ENCODE measurements at places on chromosomes 1 and 21.

DNA sequence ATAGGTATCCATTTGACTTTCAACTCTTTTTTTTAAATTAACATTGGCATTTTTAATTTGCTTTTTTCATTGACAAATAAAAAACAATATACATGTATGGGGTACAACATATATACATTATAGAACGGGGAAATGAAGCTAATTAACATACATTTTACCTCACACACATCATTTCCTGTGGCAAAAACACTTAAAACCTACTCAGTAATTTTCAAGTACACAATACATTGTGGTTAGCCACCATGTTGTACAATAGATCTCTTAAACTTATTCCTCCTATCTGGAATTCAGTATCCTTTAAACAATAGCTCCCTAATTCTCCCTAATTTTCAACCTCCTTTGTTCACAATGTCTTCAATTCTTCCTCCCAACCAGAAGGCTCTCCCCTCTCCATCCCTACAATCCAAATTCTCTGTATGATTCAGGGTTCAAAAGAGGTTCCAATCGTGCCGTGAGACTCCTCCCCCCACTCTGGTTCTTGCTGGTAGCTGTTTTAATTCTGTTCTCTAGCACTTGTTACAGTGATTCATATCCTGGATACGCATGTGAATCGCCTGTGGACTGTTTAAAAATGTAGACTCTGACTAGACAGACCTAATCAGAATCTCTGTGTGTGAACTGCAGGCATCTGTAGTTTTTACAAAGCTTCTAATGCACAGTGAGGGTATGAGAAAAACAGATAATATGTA, 87.6 kb upstream of the DUSP10 start:
- DNase-seq, result peak; percentile 78

DNA sequence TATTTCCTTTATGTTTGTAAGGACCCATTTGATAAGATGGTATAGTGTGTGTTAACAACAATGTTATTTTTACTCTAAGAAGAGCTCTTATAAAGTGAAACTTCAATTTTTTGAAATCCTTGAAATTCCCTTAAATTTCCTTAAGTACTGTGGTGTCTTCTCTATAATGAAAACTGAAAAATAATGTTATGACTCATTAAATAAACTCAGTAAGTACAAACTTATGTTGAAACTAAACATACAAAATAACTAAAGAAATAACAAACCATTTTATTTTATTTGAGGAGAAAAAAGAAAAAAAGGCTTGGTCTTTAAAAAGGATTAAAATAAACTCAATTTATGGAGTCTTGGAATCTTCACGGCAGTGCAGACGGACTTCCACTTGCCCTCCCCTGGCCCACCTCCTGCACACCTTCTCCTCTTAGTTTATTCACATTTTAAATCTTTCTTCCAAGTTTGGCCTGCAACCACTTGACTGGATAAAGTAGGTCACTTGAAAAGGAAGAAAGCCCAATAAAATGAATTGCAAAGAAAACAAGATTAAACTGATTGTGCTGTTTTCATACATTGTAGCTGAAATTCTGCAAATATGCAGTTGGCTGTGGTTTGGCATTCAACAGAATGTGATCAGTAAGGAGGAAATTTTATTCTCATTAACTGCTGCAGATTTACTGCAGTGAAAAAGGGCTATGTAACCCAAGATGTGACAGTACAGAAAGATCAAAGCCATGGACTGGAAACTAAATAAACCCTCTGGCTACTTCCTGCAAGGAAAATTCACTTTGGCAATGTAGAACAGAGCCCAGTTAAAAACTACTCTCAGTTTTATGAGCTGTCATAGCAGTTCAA, 48.5 kb upstream of the SCYL3 start:
- no peak for DNase-seq

DNA sequence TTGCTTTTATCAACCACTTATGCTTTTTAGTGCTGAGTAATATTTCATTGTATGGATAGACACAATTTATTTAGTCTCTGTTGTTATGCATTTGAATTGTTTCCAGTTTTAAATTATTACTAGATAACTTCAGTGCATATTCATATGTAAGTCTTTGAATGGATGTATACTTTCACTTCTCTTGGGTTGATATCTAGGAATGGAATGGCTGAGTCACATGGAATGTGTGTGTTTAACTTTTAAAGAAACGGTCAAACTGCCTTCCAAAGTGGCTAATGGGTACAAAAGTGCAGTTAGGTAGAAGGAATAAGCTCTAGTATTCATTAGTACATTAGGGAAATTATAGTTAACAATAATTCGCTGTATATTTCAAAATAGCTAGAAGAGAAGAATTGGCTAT, 82.4 kb downstream of the NPHS2 start:
- DNase-seq, result no peak

- DNase-seq, result no peak
These were observed 18.8 kb downstream of the C1orf52 start for GRCh38 chr1:85240643-85241042.

GRCh38 chr1:11170102-11170501, 19.1 kb upstream of the ANGPTL7 start:
- no peak for DNase-seq

- DNase-seq, result no peak
These were observed 1.7 kb downstream of the EPHA2 start for GRCh38 chr1:16153999-16154673.

- no peak for DNase-seq
These were observed 4.6 kb upstream of the NKAIN1 start for GRCh38 chr1:31244326-31244725.

- DNase-seq, result no peak
These were observed 30.5 kb downstream of the BATF3 start for GRCh38 chr1:212669102-212669501.

DNA sequence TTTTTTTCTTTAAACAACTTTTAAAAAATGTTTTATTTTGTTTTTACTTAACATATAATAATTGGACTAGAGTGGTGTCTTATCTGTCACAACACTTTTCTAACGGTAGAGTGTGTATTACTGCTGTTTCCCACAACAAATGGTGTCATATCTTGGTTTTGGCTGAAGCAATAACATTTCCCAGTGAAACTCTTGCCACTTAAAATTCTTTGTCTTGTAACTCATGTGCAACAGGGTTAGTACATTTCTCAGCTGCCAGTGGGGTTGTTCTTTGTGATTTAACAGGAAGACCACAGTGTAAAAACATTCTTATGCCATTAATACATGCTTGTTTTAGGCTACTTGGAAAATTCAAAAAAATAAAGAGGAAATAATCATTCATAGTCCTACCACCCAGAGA, 43.5 kb downstream of the ALPL start:
- DNase-seq, result no peak

DNA sequence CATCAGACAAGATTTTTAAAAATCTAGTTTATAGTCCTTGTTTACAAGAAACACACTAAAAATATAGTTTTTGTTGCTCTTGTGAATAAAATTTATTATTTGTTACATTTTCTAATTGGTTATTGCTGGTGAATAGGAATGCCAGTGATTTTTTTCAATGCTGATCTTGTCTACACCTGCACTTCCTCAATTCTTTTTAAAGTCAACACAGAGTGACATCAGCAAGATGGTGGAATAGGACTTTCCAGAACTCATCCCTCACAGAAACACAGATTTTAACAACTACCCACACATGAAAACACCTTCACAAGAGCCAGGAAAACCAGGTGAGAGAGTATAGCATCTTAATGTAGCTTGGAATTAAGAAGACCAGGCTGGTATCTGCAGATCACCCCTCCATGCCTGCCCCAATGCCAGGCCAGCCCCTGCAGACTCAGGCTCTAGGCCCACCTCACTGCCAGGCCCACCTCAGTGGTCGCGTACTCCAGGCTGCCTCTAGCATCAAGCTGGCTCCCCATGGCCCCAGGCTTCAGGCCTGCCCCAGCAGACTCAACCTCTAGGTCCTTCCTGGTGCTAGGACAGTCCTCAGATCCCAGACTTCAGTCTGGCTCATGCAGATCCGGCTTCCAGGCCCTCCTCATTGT, 117.6 kb downstream of the WDR3 start:
- DNase-seq, result no peak

GRCh38 chr1:12407050-12407961, 177.5 kb downstream of the VPS13D start:
- DNase-seq, result no peak

GRCh38 chr1:108502624-108503023, 52.5 kb downstream of the NBPF6 start:
- no peak for DNase-seq

DNA sequence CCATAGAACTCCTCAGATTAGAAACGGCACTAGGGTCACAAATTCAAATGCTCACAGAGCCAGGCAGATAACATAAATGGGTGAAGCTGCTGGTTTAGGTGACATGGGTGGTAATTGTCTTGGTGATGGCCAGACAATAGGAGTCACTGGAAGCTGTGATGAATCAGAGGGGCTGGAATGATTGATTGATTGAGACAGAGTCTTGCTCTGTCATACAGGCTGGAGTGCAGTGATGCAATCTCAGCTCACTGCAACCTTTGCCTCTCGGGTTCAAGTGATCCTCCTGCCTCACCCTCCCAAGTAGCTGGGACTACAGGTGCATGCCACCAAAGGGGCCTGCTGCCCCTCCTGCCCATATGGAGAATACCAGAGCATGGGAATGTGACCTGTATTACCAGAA, 63.0 kb downstream of the HIVEP3 start:
- DNase-seq, result no peak

GRCh38 chr1:68120136-68120791, 69.8 kb upstream of the DIRAS3 start:
- DNase-seq, result peak; percentile 17

DNA sequence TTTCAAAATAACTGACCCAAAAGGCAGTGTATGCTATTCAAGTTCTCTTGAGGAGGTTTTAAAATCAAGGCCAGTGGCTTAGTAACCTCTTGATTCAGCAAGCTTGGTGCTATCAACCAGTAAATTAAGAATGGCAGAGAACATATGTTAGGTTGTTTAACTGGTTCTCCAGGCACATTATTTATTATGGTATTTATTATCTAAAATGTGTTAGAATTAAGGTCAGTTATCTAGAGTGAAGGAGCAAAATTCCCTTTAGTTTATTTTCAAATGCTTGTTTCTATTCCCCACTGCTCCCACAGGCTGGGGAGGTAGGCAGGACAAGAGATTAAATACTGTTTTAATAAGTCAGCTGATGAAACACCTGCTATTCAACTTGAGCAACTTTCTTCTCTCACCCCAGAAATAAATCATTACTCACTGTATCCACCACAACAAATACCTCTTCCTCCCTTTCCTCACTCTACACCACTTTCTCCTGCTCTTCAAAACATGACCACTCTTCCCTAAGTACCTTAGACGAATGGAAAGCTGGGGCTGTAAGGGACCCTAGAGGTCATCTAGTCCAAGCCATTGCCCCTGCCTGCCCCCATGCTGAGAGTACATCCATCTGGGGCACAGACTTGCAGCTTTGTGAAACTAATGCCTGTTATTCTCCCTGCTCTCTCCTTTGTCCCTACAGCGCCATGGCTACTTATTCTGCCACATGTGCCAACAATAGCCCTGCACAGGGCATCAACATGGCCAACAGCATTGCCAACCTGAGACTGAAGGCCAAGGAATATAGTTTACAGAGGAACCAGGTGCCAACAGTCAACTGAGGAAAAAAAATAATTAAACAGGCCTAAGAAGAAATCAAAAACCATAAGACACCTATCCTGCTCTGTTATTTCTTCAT, 71.7 kb downstream of the PRRX1 start:
- DNase-seq, result no peak

GRCh38 chr1:93784538-93784937, 94.5 kb downstream of the DNTTIP2 start:
- DNase-seq, result no peak

DNA sequence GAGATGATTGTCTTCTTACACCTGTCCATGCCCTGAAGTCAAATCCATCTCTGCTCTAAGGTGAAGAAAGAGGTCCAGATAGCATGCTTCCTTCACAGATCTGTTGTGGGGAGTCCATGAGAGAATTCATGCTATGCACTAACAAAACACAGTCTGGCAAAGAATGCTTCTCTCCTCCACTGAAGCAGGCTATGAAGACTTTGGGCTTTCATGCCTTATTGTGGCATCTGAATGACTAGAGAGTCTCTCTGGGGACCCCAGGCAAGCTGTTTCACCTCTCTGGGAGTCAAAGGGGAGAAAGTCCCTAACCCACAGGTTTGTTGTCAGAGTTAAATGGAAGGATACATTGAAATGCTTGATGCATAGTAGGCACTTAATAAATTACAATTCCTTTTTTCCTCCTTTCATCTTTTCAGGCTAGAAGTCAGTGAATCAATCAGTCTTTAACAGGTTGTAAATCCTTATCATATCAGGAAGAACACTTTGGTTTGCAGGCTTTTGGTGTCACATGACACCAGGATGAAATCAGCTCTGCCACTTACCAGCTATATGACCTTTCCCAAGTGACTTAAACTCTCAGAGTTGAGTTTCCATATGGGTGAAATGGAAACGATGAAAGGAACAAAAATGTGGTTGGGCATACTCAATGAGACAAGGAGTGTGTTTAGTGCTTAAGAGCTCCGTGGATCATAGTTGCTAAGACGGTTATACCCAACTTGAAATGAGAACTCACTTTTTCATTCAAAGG, 200.1 kb upstream of the DAB1 start:
- DNase-seq, result no peak

- DNase-seq, result peak; percentile 71
These were observed 553 bp downstream of the TTC3 start for GRCh38 chr21:37073417-37074196.

GRCh38 chr1:32179193-32179442, 357 bp upstream of the TXLNA start:
- DNase-seq, result no peak

DNA sequence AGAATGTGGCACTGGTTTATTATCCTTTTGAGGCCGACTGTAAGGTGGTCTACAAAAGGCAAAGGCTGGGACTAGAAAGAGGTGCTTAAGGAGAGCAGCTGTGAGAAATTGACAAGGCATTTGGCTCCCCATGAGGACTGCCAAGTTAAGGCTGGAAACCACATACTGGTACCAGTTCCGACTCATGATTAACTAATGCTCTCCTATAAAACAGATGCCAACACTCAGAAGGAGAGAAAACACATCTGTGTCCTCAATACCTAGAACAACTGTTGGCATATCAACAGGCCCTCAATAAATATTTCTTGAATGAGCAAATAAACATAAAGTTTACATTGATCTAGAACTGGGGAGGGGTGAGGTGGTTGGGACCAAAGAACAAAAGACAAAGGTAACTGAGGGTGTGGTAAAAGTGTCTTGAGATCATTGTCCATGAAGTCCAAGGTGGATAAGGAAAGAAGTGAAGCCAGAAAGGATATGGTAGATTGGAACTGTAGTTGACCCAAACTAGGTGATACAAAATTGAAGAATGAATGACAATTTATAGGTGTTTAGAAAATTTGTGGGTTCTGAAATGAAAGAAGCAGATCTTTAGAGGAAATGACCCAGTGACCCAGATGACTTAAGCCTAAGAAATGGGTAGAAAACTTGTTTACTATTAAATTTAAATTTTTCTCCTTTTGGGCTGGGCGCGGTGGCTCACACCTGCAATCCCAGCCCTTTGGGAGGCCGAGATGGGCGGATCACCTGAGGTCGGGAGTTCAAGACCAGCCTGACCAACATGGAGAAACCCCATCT, 16.9 kb upstream of the MCL1 start:
- no peak for DNase-seq

GRCh38 chr1:226050133-226050532, 12.4 kb upstream of the H3-3A start:
- no peak for DNase-seq

- no peak for DNase-seq
These were observed 182.3 kb downstream of the CAMTA1 start for GRCh38 chr1:6967431-6968111.

- DNase-seq, result no peak
These were observed 186.7 kb upstream of the NFIA start for GRCh38 chr1:60895701-60896100.

GRCh38 chr1:20867062-20867461, 80.0 kb upstream of the HP1BP3 start:
- no peak for DNase-seq
